ENCODE measurements at places on chromosomes 4 and X. TPM values are rescaled to one million over a fixed set of nuclear protein-coding genes. Genes with fewer than 3 reads are reported as not detected.

- H3K4me1 ChIP-seq = peaks cover 8% of the 10 kb centered on the region
- H3K4me3 ChIP-seq = peak overlapping the region; percentile 88
- no peaks in the 10 kb centered on the region for H3K36me3 ChIP-seq
- peak; percentile 57 for DNase-seq
- no peaks in the 10 kb centered on the region for H3K27me3 ChIP-seq
Observed at GRCh38 chr4:140152013-140152703, 1.8 kb downstream of the MAML3 start.

DNA sequence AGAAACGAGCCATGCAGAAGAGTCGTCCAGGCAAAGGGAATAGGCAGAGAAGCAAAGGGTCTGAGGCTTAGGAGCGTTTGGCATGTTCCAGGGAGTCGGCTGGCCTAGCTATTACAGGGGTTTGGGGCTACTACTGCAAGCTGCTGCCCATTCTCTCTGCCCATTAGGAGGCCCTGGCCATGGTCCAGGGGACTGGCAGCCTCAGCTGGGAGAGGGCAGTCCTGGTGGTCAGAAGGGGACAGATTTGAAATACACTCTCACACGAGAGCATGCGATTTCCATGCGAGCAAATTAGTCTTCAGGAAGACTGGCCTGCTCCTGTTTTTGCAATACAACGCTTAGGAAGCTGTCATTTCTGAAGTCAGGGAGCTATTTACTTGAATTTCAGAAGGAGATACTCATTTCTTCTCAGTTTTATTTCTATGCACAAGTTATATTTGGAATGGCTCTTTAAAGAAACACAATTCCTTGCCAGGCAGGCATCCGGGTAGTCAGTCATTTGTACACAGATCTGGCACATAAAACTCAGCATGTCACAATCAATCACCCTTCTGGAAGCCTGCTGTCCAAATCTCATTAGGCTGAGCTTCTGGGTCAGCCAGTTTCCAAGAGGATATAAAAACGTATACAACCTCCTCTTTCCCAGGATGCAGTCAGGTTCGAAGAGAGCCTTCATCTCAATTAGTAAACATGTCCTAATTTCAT is 27.0 kb downstream of the PROM1 start:
- peaks cover 7% of the 10 kb centered on the region for H3K27me3 ChIP-seq
- H3K4me3 ChIP-seq = no peak overlapping the region
- H3K27ac ChIP-seq = no peak overlapping the region
- H3K4me1 ChIP-seq = no peaks in the 10 kb centered on the region
- DNase-seq = peak; percentile 5

UGT8 gene
- total RNA-seq = 1.8 TPM

- H3K4me3 ChIP-seq = no peak overlapping the region
- no peaks in the 10 kb centered on the region for H3K36me3 ChIP-seq
- DNase-seq = peak; percentile 68
- no peak overlapping the region for H3K27ac ChIP-seq
Observed at GRCh38 chr4:106898621-106899230, 137.4 kb downstream of the DKK2 start.
